Prostate gland (tissue), 2 donors: ENCODE measurements at places on chromosomes 7 and 10.

- no peak for DNase-seq
These were observed 17.9 kb downstream of the PDIA4 start for GRCh38 chr7:149010451-149010850.

- DNase-seq: peak; percentile 28
These were observed 1.6 kb upstream of the COL13A1 start for GRCh38 chr10:69800109-69800508.

- no peak for DNase-seq
These were observed 27.5 kb upstream of the ZCCHC24 start for GRCh38 chr10:79472951-79473350.

DNA sequence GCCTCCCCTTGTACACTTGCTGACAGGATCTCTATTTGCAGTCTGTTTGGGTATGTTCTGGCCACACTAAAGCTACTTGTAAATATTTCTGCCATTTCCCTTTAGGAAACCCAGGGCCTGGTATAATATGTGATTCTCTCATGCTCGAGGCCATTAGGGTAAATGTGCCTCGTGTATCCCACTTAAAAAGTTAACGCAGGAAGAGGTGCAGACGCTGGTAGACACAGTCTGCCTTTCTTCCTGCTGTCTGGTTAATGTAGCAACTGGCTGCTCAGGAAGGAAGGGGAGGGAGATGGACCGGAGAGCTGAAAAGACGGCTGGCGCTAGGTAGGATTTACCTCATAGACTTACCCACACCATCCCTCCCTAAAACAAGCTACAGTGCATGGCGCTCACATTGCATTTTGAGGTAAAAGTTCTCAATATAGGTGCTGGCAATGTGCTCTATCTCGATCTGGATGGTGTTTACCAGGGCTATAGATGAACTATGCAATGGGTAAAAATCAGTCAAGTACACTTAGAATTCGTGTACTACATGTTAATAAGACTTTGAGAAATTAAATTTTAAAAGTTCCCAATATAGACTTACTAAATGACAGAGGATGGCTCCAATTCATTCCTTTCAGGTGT, 125.9 kb downstream of the JAZF1 start:
- DNase-seq: no peak

- DNase-seq: no peak
These were observed 153.4 kb downstream of the SGMS1 start for GRCh38 chr10:50470345-50470744.

- no peak for DNase-seq
These were observed 9.1 kb downstream of the EN2 start for GRCh38 chr7:155466814-155467733.

GRCh38 chr7:57404343-57404966, 45.5 kb upstream of the ZNF716 start:
- no peak for DNase-seq

- DNase-seq: no peak
These were observed 151.6 kb downstream of the MALRD1 start for GRCh38 chr10:19200211-19200610.

GRCh38 chr10:68088740-68089139, 13.7 kb upstream of the HERC4 start:
- DNase-seq: no peak

GRCh38 chr7:92466682-92467081, 11.1 kb downstream of the ERVW-1 start:
- no peak for DNase-seq
